Head of caudate nucleus (tissue), 42 donors: ENCODE measurements at places on chromosomes 6 and 20.

- no peak for DNase-seq
Observed at GRCh38 chr6:126909493-126909892, 209.0 kb upstream of the RSPO3 start.

DNA sequence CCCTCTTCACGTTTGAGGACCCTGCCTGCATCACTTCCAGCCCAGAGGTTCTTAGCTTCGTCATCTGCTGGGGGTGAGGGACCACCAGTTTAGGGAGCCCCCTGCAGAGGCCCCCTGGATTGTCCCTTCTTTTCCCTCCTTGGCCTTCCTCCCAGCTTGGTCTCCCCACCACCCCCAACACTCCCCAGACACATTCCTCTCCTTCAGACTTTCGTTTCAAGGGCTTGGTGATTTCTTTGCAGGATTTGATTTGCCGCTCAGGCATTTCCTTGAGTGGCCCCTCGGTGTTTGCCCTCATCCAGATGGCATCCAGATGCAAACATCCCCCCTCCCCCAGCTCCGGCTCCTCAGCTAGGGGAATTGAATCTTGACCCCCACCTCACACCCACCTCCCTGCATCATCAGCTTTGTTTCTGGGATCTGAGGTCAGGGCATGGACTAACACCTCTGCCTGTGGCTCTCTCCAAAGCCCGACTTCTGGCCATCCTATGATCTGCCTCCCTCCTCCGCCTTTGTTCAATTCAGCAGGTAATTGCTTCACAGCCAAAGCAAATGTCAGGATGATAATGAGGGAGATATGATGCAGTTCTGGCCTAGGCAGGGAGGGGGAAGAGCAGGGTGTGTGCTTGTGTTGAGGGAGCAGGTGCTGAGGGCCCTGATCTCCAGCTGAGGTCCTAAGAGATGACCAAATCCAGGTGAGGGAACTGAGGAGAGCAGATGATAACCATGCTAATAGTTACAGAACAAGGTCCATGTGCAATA, 141.5 kb downstream of the VEGFA start:
- DNase-seq, result no peak

GRCh38 chr6:128164254-128164653, 263.4 kb upstream of the THEMIS start:
- DNase-seq, result no peak

DNA sequence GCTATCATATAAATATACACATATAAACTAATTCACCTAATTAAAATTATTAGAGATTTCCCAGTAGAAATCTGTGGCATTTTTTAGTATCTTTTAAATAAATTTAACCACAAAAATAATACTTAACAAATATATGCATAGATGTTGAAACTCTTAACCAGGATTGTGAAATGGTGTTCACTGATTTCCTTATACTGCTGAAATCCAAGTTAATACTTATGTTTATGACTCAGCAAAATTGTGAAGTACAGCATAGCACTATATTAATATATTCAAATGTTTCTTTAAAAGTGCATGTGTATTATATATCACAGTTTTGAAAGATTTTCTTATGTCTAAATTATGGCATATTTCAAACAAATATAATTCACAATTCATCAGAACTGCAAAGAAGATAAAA, 328.2 kb upstream of the MANEA start:
- DNase-seq, result no peak

DNA sequence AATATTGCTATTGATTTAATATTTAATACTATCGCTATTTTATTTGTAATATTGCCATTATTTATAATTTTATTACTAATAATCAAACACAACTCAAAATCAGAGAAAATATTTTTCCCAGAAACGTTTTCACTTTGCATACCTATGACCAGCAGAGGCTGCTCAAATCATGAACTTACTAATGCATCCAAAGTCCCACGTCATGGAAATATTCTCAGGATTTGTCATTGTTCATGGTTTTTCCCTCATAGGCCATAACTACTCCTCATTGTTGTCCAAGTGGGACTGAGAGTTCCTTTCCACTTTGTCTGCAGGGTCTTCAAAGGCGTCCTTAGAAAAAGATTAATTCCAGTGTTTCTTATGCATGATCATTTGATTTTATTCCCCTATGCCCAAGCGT, 344.8 kb downstream of the THBS2 start:
- no peak for DNase-seq

GRCh38 chr6:149876241-149876933, 12.2 kb upstream of the LRP11 start:
- DNase-seq, result no peak

GRCh38 chr6:30879684-30880427, 4.5 kb upstream of the DDR1 start:
- DNase-seq, result no peak

- no peak for DNase-seq
Observed at GRCh38 chr20:44080064-44080463, 106.9 kb downstream of the JPH2 start.

- DNase-seq, result no peak
Observed at GRCh38 chr6:27251112-27251605, 3.7 kb downstream of the PRSS16 start.
